Panc1 (cell line): ENCODE measurements at places on chromosomes 6 and 20.

DNA sequence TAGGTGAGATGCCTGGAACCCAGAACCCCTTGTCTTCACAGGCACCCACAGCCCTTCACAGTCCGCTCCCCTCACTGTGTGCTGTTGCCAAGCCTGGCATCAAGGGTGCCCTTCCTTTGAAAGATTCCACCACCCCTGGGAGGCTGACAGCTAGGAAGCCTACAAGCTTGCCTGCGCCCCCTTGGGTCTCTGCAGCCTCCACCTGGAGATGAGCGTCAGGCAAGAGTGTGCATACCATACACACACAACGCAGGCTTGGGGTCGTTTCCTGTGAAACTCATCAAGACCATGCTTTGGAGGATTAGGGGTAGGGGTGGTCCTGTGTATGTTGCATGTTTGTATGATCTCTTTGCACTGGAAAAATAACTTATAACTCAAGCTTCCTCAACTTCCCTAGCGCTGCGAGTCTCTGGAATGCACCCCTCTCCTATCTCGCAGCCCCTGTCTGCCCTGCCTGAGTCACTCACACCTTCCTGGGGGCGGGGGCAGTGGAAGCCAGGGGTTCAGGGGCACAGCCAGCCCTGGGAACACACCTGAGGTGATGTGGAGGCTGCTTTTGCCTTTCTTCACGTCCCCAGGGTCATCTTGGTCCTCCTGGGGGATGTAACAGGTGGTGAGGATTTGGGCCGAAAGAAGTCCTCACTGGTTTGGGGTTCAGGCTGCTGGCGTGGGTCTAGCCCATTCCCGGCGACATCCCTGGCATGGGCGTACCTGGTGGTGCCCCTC is 67.2 kb downstream of the SSR1 start:
- no peak overlapping the region for H3K27ac ChIP-seq
- peaks cover 13% of the 10 kb centered on the region for H3K4me1 ChIP-seq
- peaks cover 2% of the 10 kb centered on the region; the same call in 1 of the 2 replicates for H3K36me3 ChIP-seq
- no peak for DNase-seq
- no peak overlapping the region for H3K4me3 ChIP-seq
- H3K27me3 ChIP-seq, result no peaks in the 10 kb centered on the region

DNA sequence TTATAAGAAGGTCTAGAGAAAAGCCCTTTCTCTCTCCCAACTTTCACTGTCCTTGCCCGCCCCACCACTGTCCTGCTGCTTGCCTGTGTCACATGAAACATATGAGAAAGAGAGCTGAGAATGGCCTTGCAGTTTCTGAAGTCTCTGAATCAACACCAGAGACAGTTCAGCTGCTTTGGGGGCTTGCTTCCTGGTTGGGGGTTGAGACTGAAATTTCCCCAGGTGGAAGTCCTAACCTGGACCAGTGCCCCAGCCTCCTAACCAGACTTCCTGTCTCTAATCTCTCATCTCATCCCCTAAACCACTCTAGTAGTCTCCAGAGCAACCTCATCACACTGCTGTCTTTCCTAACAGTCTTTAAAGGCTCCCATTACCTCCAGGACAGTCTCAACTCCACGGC is 10.7 kb downstream of the TRAM2 start:
- no peak for DNase-seq
- H3K4me1 ChIP-seq, result peaks cover 29% of the 10 kb centered on the region
- H3K4me3 ChIP-seq, result no peak overlapping the region
- H3K36me3 ChIP-seq, result no peaks in the 10 kb centered on the region
- peak overlapping the region; percentile 37; the same call in 1 of the 2 replicates for H3K27ac ChIP-seq
- no peaks in the 10 kb centered on the region for H3K27me3 ChIP-seq

DNA sequence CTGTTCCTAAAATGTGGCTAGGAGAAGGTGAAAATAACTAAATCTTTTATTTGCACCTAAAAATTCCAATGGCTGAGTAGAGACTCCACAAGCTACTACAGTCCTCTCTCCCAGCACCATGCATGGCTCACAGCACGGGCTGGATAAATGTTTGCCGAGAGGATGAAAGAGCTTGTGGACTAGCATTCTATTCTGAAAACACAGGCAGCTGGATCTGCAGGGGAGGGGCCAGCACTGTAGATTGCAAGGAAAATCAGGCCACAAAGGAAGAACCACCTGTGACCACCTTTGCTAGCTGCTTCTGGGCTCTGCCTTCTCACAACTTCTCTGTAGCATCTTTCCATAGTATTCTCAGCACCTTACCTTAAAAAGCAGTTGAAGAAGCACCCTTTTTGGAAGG is 46.6 kb downstream of the CLIC5 start:
- no peaks in the 10 kb centered on the region for H3K4me1 ChIP-seq
- DNase-seq, result no peak
- no peak overlapping the region for H3K27ac ChIP-seq

- no peaks in the 10 kb centered on the region for H3K27me3 ChIP-seq
- no peak for DNase-seq
- no peak overlapping the region for H3K4me3 ChIP-seq
- H3K36me3 ChIP-seq, result no peaks in the 10 kb centered on the region
- H3K4me1 ChIP-seq, result peaks cover 10% of the 10 kb centered on the region; the same call in 1 of the 2 replicates
Measured at GRCh38 chr20:10711903-10712451, 38.2 kb upstream of the JAG1 start.

- no peaks in the 10 kb centered on the region for H3K27me3 ChIP-seq
- H3K4me3 ChIP-seq, result no peak overlapping the region
- H3K27ac ChIP-seq, result no peak overlapping the region
- DNase-seq, result no peak
- no peaks in the 10 kb centered on the region for H3K4me1 ChIP-seq
Measured at GRCh38 chr6:51550243-51550642, 537.2 kb downstream of the PKHD1 start.

GRCh38 chr6:168599769-168600330 is 158.9 kb downstream of the SMOC2 start:
- no peak overlapping the region for H3K27ac ChIP-seq
- no peak for DNase-seq
- no peak overlapping the region for H3K4me3 ChIP-seq

GRCh38 chr6:2086326-2086965 is 159.0 kb downstream of the GMDS start:
- no peak for DNase-seq
- H3K36me3 ChIP-seq, result no peaks in the 10 kb centered on the region
- H3K27ac ChIP-seq, result no peak overlapping the region
- no peaks in the 10 kb centered on the region for H3K27me3 ChIP-seq
- H3K4me3 ChIP-seq, result no peak overlapping the region

DNA sequence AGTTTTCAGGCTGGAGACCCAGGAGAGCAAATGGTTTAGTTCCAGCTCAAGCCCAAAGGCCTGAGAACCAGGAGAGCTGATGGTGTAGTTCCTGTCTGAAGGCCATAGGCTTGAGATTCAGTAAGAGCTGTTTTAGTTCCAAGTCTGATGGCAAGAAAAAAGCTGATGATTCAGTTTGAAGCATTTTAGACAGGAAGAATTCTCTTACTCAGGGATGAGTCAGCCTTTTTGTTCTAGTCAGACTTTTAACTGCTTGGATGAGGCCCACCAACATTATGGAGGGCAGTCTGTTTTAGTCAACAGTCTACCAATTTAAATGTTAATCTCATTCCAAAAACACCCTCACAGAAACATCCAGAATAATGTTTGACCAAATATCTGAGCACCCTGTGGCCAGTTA is 2.5 kb downstream of the ZSCAN26 start:
- H3K4me3 ChIP-seq, result no peak overlapping the region
- H3K36me3 ChIP-seq, result no peaks in the 10 kb centered on the region; the same call in none of the 2 replicates
- H3K4me1 ChIP-seq, result peaks cover 16% of the 10 kb centered on the region; the same call in 1 of the 2 replicates
- H3K27ac ChIP-seq, result no peak overlapping the region; the same call in 1 of the 2 replicates
- DNase-seq, result peak; percentile 56

- H3K27ac ChIP-seq, result no peak overlapping the region
- H3K4me3 ChIP-seq, result no peak overlapping the region
- H3K36me3 ChIP-seq, result no peaks in the 10 kb centered on the region
- H3K27me3 ChIP-seq, result peaks cover 12% of the 10 kb centered on the region
- DNase-seq, result no peak
Measured at GRCh38 chr20:40945754-40946450, 82.7 kb upstream of the TOP1 start.

GRCh38 chr6:147000545-147001488 is 203.4 kb upstream of the STXBP5 start:
- DNase-seq, result no peak
- H3K27me3 ChIP-seq, result no peaks in the 10 kb centered on the region
- no peak overlapping the region for H3K4me3 ChIP-seq
- no peaks in the 10 kb centered on the region for H3K36me3 ChIP-seq
- H3K4me1 ChIP-seq, result peaks cover 10% of the 10 kb centered on the region; the same call in 1 of the 2 replicates

GRCh38 chr6:14119784-14120183 is 2.2 kb downstream of the CD83 start:
- no peaks in the 10 kb centered on the region for H3K27me3 ChIP-seq
- H3K4me3 ChIP-seq, result no peak overlapping the region
- no peak for DNase-seq
- H3K27ac ChIP-seq, result no peak overlapping the region

DNA sequence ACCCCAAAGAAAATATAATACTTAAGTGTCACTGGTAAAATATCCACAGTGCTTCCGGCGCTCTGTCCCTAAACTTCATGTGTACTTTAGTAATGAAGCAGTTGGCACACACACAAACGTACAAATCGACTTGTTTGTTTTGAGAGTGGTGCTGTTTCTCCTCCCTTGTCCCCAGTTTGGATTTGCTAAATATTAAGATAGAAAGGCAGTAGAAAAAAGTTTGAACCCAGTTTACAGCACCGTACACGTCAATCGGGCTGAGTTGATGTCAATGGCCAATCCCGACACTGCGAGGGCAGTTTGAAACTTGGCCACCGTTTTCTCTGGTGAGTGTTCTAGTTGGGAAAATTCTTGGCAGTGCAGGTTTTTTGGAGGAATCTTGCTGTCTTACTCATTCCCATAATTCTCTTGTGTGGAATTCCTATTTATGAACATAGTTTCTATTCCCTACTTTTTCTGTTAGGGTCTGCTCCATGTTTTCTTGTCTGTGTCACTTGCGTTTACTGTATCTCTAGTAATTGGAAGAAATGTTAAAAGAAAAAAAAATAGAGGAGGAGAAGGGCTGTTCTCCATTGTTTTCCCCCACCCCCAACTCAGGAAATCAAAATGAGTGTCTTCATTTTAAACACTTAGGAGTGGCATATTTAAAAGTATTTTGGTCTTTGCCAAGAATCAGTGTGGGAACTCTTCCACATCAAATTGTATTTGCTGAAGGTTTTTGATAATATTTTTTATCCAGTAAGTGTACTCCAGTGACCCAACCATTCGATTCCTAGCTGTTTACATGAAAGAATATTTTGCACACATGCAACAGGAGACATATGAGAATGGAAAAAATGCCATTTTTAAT is 72.3 kb downstream of the OR2B2 start:
- H3K4me1 ChIP-seq, result peaks cover 17% of the 10 kb centered on the region; the same call in 1 of the 2 replicates
- H3K27me3 ChIP-seq, result no peaks in the 10 kb centered on the region
- H3K36me3 ChIP-seq, result peaks cover 5% of the 10 kb centered on the region
- H3K4me3 ChIP-seq, result peak overlapping the region; percentile 86
- DNase-seq, result peak; percentile 46

- no peaks in the 10 kb centered on the region for H3K27me3 ChIP-seq
- H3K27ac ChIP-seq, result no peak overlapping the region
- H3K4me1 ChIP-seq, result no peaks in the 10 kb centered on the region
- no peak overlapping the region for H3K4me3 ChIP-seq
- DNase-seq, result no peak
Measured at GRCh38 chr6:89921691-89922090, 27.4 kb downstream of the GJA10 start.

DNA sequence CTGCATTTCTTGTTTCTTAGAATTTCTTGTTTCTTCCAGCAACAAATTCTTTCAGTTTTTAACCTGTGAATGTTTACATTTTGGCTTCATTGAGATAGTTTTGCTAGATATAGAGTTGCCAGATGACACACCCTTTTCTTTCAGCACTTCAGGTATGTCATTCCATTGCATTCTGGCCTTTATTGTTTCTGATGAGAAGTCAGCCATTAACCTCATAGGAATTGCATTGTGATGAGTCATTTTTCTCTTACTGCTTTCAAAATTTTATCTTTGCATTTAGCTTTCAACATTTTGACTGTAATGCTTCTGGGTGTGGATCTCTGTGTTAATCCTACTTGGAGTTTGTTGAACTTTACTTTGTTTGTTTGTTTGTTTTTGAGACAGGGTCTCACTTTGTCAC is 440.3 kb upstream of the HS3ST5 start:
- H3K36me3 ChIP-seq, result no peaks in the 10 kb centered on the region
- DNase-seq, result no peak
- no peaks in the 10 kb centered on the region for H3K27me3 ChIP-seq
- no peak overlapping the region for H3K4me3 ChIP-seq
- no peak overlapping the region for H3K27ac ChIP-seq

- DNase-seq, result no peak
- H3K4me1 ChIP-seq, result peaks cover 17% of the 10 kb centered on the region
Measured at GRCh38 chr20:63536997-63537524, at the start of gene PTK6. TSS of gene PTK6 (minus strand) at chr20:63537376. CDS start at chr20:63537314, 62 bp downstream.

DNA sequence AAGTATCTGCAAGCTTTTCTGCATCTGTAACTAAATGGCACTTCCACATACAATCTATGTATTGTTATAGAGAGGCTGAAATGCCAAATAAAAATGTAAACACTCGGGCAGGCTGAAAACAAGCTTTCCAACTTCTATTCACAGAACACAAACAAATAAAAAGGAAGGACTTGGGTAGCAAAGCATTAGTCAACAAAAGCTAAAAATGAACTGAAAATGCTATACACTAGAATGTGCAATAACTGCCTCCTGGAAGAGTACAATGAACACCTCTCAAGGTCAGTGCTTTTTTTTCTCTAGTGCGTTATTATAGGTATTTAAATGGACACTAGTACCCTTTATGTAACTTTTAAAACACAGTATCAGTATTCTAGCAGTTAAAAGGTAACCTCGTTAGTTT is 31.4 kb downstream of the STK38 start:
- H3K4me3 ChIP-seq, result no peak overlapping the region
- peaks cover 24% of the 10 kb centered on the region for H3K36me3 ChIP-seq
- H3K27ac ChIP-seq, result no peak overlapping the region
- DNase-seq, result no peak

DNA sequence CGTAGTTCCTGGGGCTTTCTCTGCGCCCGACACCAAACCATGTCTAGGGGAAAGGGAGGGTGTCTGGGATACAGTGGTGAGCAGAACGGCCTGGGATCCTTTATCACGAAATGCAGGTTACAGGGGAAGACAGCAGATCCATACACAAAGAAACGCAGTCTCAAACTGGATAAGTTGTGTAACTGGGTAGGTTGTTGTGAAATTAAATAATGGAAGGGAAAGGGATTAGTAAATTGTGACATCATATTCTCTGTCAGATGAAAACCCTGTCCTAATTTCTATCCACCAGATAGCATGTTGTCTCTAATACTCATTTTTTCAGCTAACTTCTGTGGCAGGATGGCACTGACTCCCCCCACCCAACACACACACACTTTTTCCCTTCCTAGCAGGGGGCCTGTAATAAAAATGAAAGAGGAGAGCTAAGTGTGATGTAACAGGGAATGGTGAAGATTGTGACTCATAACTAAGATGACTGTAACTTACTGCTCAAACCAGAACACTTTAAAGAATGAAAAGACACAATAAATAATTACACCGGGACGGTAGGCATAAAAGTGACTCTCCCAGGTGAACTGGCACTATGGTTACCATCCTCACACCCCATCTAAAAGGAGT is 769 bp upstream of the TRPC4AP start:
- H3K27ac ChIP-seq, result peak overlapping the region; percentile 83
- no peaks in the 10 kb centered on the region; the same call in 1 of the 2 replicates for H3K36me3 ChIP-seq
- no peaks in the 10 kb centered on the region for H3K27me3 ChIP-seq

- no peaks in the 10 kb centered on the region for H3K4me1 ChIP-seq
- no peaks in the 10 kb centered on the region for H3K36me3 ChIP-seq
- H3K27ac ChIP-seq, result no peak overlapping the region
- H3K4me3 ChIP-seq, result no peak overlapping the region
- DNase-seq, result no peak
- peaks cover 9% of the 10 kb centered on the region; the same call in 1 of the 2 replicates for H3K27me3 ChIP-seq
Measured at GRCh38 chr6:40642190-40642589, 55.0 kb upstream of the LRFN2 start.

- no peaks in the 10 kb centered on the region for H3K36me3 ChIP-seq
- H3K4me1 ChIP-seq, result peaks cover 5% of the 10 kb centered on the region
- H3K27ac ChIP-seq, result no peak overlapping the region
- DNase-seq, result peak; percentile 90
Measured at GRCh38 chr6:27575594-27576361, 102.9 kb upstream of the ZNF184 start.
